NCI-H1694 treated with DMSO at 0.1 percent for 48 hours (cell line): ENCODE measurements at places on chromosomes 2 and 18.

DNA sequence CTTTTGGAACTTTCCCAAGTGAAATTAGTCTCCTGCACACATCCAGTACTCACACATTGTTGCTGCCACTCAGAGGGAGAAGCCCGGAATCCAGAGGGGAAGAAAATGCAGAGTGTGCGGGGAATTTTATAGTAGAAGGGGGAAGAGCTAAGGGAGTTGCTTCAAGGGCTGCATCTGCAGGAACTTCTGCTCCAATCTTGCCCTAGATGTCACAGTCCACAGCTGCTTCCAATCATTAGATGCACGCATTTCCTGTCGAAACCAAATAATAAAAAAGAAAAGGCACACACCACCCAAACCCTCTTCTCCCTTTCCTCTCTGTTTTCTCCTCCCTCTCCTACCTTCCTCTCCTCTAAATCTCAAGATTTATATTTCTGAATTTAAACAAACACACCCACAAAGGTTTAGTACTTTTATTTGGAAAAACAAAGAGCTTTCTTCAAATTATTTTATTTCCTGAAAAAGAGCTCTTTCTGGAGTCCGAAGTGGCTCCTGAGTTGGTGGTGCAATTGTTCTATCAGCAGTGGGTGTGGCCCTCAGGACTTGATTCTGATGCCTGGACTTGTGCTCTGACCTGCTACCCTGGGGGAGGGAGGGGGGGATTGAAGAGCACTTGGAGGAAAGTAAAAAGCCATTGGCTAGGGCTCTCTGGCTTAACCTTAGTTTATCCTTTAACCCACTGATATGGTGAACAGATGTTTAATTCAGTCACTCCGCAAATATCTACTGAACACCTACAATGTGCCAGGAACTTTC, 72.0 kb downstream of the KCNE4 start:
- DNase-seq = no peak

- no peak for DNase-seq
These were observed 20.9 kb upstream of the KIDINS220 start for GRCh38 chr2:8858264-8858663.

DNA sequence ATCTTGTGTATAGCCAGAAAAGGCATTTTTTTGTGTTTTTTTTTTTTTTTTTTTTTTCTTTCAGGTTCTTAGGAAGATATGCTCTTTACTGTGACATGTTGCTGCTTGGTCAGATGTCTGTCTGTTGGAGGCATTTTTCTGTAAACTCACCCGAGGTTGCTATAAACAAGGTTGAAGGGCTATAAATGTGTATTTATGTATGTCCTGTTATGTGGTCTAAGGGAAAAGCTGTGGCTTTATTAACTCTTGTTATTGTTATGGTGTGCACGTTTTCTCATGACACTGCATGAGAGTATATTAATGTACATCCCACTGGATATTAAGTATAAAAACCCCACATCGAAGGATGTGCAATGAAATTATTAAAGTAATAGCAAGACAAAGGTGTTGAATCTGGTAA, 102.0 kb downstream of the ZNF532 start:
- no peak for DNase-seq

- DNase-seq = no peak
These were observed 6.8 kb upstream of the LRRTM1 start for GRCh38 chr2:80311304-80311703.

- DNase-seq = no peak
These were observed 209.1 kb upstream of the ID2 start for GRCh38 chr2:8472545-8473323.
